ACHN (cell line): ENCODE measurements at places on chromosomes 6 and 20.

GRCh38 chr20:25364180-25364788, 26.4 kb downstream of the ABHD12 start:
- DNase-seq = no peak

DNA sequence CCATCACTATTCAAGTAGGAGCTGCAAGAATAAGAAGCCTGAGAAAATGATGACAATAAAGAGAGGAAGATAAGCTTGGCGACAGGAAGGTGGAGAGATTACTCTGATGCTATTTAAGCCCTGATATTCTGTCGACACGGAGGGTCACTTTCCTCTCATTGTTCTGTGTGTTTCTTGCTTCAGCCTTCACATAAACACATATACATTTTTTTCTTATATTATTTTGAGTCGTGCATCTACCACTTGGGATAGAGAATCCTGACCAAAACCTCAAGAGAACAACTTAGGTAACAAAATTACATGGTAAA, 10.5 kb downstream of the PTCHD4 start:
- no peak for DNase-seq

DNA sequence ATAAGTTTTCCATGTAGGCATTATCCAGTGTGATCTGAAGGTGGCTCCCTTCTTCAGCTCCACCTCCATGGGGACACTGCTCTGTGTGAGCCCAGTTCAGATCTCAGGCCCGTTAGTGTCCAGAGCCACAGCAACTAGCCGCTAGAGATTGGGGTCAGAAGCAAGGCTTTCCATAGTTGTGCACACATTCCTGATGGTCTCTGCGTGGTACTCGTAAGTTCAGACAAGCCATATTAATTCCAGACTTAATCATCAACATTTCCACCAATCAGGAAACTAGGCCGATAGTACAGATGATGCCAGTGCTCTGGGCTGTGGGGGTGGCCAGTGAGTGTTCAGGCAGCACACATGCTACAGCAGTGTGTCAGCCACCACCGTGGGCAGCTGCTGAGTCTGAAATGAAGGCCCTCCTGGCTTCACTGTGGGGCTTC, 17.5 kb upstream of the SYNCRIP start:
- DNase-seq = peak; percentile 89

GRCh38 chr6:16474772-16475493, 236.5 kb downstream of the GMPR start:
- no peak for DNase-seq

DNA sequence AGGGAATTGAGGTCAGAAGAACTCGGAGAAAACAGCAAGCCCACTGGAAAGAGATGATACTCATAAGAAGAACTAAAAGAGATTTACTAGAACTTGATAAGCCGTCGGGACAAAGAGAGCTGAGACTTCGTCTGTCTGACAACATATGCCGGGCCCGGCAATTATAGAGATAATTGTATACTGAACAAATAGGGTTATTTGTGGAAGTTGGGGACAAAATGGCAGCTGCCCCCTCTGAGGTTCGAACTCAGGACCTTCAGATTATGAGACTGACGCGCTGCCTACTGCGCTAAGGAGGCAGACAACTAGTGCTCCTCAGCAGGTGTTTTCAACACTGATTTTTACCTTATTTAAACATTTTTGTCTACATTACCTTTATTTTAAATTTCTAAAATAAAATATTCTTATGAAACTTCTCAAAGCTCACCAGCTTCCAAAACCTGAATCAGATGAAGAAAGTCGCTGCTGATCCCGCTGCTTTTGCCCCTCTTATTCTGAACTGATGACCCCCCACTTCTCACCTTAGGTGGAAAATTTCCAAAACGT, 29.3 kb upstream of the TRIM27 start:
- peak; percentile 53 for DNase-seq

DNA sequence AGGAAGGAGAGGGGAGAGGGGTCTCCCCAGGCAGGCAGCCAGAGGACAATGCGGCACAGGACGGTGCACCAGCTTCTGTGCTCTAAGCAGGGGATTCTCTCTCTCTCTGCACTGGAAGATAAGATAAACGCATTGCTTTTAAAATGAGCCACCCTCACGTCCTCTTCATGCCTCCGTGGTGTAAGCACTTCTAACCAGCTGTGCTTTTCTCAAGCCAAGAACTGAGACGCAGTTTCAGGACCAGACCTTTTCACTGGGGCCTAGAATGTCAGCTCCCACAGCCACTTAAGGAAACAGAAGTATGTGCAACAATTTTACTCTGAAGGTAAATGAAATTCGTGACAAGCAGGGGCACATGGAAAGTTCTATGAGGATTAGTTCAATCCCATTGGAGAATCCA, 82.4 kb downstream of the PSMB1 start:
- DNase-seq = no peak

- no peak for DNase-seq
Observed at GRCh38 chr6:121830736-121831135, 395.3 kb downstream of the GJA1 start.

- DNase-seq = no peak
Observed at GRCh38 chr6:1770968-1771723, 161.4 kb downstream of the FOXC1 start.
